ENCODE measurements at places on chromosomes 1 and 21. TPM values are rescaled to one million over a fixed set of nuclear protein-coding genes. Genes with fewer than 3 reads are reported as not detected.

The ECM1 gene
- total RNA-seq, result 2.1 TPM

The PGLYRP4 gene
- total RNA-seq, result not detected

The AUNIP gene
- total RNA-seq, result 7.8 TPM

The IL19 gene
- 0.13 TPM for total RNA-seq

The TFF3 gene
- not detected for total RNA-seq

The CLCA1 gene
- not detected for total RNA-seq

The CD160 gene
- not detected for total RNA-seq

The WDR64 gene
- not detected for total RNA-seq

The FAM131C gene
- total RNA-seq, result 19.5 TPM

The DIRAS3 gene
- 1.5 TPM for total RNA-seq

The AQP10 gene
- not detected for total RNA-seq

The MAEL gene
- not detected for total RNA-seq

The E2F2 gene
- total RNA-seq, result 2.2 TPM

The PLXNA2 gene
- total RNA-seq, result 2.0 TPM

The GUCA2A gene
- not detected for total RNA-seq

The AKR7A3 gene
- 0.32 TPM for total RNA-seq

The MORC3 gene
- 5.8 TPM for total RNA-seq

The S1PR1 gene
- total RNA-seq, result 0.10 TPM

The IFI16 gene
- total RNA-seq, result 3.8 TPM

The ZNF281 gene
- total RNA-seq, result 48.9 TPM

The OPRD1 gene
- total RNA-seq, result 0.01 TPM

The AMY1A gene
- not detected for total RNA-seq

The TNFRSF25 gene
- 4.9 TPM for total RNA-seq

The CAMTA1 gene
- 69.2 TPM for total RNA-seq

The JAM2 gene
- total RNA-seq, result not detected

The OR14K1 gene
- not detected for total RNA-seq

The ZBED6 gene
- 1.1 TPM for total RNA-seq

The PAX7 gene
- 0.74 TPM for total RNA-seq

The VANGL1 gene
- total RNA-seq, result 17.4 TPM

The CA14 gene
- total RNA-seq, result not detected

The INAVA gene
- 46.3 TPM for total RNA-seq

The ASCL5 gene
- total RNA-seq, result 0.13 TPM

The S100A7 gene
- total RNA-seq, result not detected

The PEAR1 gene
- 7.2 TPM for total RNA-seq

The FCRL6 gene
- not detected for total RNA-seq

The RHBG gene
- not detected for total RNA-seq

The LRRC38 gene
- total RNA-seq, result 0.06 TPM

The KPRP gene
- not detected for total RNA-seq

The SLC5A9 gene
- not detected for total RNA-seq

The KCNA3 gene
- not detected for total RNA-seq

The ATP1A1 gene
- 290 TPM for total RNA-seq

The RCC2 gene
- 50.8 TPM for total RNA-seq

The SELL gene
- 0.24 TPM for total RNA-seq

The C1orf141 gene
- not detected for total RNA-seq

The GNAI3 gene
- total RNA-seq, result 5.0 TPM

The RBM11 gene
- not detected for total RNA-seq

The WNT2B gene
- total RNA-seq, result 0.14 TPM

The EGLN1 gene
- total RNA-seq, result 63.1 TPM

The CD247 gene
- 0.93 TPM for total RNA-seq

The RGS1 gene
- not detected for total RNA-seq

The HES5 gene
- total RNA-seq, result not detected

The RXFP4 gene
- not detected for total RNA-seq

The RNU1-3 gene
- not detected for total RNA-seq

The SWT1 gene
- total RNA-seq, result 1.6 TPM

The OR2L13 gene
- not detected for total RNA-seq

The FCAMR gene
- not detected for total RNA-seq

The SYNC gene
- total RNA-seq, result 10.7 TPM

The SPATA45 gene
- total RNA-seq, result not detected

Measured in A549 treated with Mapracorat at 1 μM for 4 hours (cell line).